Upper lobe of right lung (tissue), 1 donor: ENCODE measurements at places on chromosomes 4 and X. TPM values are rescaled to one million over a fixed set of nuclear protein-coding genes. Genes with fewer than 3 reads are reported as not detected.

The SATL1 gene
- not detected for total RNA-seq

The LONRF3 gene
- 24.4 TPM for total RNA-seq

The MEPE gene
- not detected for total RNA-seq

The ENPEP gene
- 7.5 TPM for total RNA-seq

The GK gene
- 48.3 TPM for total RNA-seq

GRCh38 chr4:138788267-138788790, 227.3 kb upstream of the NOCT start:
- no peak overlapping the region for H3K27ac ChIP-seq
- H3K4me3 ChIP-seq, result no peak overlapping the region
- H3K27me3 ChIP-seq, result no peaks in the 10 kb centered on the region
- H3K36me3 ChIP-seq, result no peaks in the 10 kb centered on the region
- H3K4me1 ChIP-seq, result no peaks in the 10 kb centered on the region

DNA sequence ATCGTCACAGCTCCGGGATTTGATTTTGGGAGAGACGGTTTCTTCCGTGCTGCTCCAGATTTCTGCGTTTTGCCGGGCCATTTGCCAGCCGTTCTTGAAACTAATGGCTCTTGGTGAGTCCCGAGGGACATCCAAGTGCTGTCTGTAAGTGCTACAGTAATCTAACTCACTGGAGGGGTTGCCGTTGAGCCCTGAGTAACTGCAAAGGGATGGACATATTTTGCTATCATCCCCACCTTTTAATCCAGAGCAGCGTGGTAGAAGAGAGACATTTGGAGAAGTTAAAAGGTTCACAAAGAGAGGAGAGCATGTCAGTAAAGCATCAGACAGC, 88.9 kb upstream of the PDLIM3 start:
- no peaks in the 10 kb centered on the region for H3K27me3 ChIP-seq
- no peaks in the 10 kb centered on the region for H3K4me1 ChIP-seq
- no peak for DNase-seq
- H3K36me3 ChIP-seq, result no peaks in the 10 kb centered on the region
- no peak overlapping the region for H3K4me3 ChIP-seq
- H3K27ac ChIP-seq, result no peak overlapping the region

GRCh38 chr4:36278789-36279188, 2.6 kb upstream of the DTHD1 start:
- H3K27ac ChIP-seq, result no peak overlapping the region
- no peaks in the 10 kb centered on the region for H3K36me3 ChIP-seq
- H3K4me1 ChIP-seq, result no peaks in the 10 kb centered on the region
- no peak for DNase-seq

GRCh38 chr4:6772223-6772928, 10.2 kb upstream of the KIAA0232 start:
- no peak overlapping the region for H3K27ac ChIP-seq
- no peaks in the 10 kb centered on the region for H3K36me3 ChIP-seq
- H3K27me3 ChIP-seq, result no peaks in the 10 kb centered on the region
- no peak overlapping the region for H3K4me3 ChIP-seq
- peaks cover 4% of the 10 kb centered on the region for H3K4me1 ChIP-seq
- no peak for DNase-seq

DNA sequence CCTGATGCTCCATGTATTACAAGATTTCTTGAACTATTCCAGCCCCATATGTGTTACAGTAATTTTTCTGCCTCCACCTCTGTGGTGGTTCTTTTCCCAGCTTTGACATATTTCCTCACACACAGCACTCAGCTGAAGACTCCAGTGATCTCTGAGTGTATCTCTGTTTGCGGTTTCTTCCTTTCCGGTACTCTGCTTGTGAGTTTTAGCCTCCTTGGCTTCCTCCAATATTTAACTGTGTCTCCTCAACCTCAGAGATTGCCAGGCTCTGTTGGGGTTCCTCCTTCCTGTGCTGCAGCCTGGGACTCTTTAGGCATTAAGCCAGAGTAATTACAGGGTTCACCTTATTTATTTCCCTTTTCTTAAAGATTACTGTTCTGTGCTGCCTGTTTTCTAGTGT, 73.2 kb downstream of the NFKB1 start:
- DNase-seq, result no peak
- H3K36me3 ChIP-seq, result peaks cover 30% of the 10 kb centered on the region
- no peak overlapping the region for H3K27ac ChIP-seq
- H3K4me3 ChIP-seq, result no peak overlapping the region
- H3K27me3 ChIP-seq, result no peaks in the 10 kb centered on the region

- H3K4me1 ChIP-seq, result no peaks in the 10 kb centered on the region
- no peak overlapping the region for H3K4me3 ChIP-seq
- no peak for DNase-seq
- H3K27ac ChIP-seq, result no peak overlapping the region
- H3K36me3 ChIP-seq, result no peaks in the 10 kb centered on the region
Observed at GRCh38 chr4:48153791-48154550, 19.9 kb upstream of the TXK start.

DNA sequence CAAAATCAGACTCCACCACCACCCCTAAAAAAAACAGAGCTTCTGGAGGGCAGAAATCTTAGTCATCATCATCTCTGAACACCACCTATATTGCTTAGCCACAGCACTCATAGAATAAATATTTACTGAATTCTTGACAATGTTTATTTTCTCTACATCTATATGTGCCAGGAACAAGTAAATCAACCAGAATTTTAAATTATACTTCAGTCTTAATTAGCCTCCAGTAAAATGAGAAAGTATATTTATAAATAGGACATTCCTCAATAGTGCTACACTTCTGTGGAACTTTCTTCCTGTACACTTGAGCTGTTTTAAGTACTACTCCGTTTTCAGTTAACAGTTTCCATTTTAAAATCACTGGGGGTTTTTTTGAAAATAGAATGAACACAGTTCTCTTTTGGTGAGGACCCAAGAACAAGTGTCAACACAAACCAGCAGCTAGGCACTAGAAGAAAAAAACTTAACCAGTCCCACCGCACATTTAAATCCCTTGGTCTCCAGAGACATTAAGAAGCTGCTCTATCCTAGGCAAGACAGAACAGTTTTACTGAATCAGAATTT, 25.5 kb downstream of the SMIM14 start:
- H3K4me3 ChIP-seq, result no peak overlapping the region
- H3K27ac ChIP-seq, result no peak overlapping the region
- H3K27me3 ChIP-seq, result no peaks in the 10 kb centered on the region
- no peaks in the 10 kb centered on the region for H3K4me1 ChIP-seq
- no peak for DNase-seq
- peaks cover 10% of the 10 kb centered on the region for H3K36me3 ChIP-seq

DNA sequence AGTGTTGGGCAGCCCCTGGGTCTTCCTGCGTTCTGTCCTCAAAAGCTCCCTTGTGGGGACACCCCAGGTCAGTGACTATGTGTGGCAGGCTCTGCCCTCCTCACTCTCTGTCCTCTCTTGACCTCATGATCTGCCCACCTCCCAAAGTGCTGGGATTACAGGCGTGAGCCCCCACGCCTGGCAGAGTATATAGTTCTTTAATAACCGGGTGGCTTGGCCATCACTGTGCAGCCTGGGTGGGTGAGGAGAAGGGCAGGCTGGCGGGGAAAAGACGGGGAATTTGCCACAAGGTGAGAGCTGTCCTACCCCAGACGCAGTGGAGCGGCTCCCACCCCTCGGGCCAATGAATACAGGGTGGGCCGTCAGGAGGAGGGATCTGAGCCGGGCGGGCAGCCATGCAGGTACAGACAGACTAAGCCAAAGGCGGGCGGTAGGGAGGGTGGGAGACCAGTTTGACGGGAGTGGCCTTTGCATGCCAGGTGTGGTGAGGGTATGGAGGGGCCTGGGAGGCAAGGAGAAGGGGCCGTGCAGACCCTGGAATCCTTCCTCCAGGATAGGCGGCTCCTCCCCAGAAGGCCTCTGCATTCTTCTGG, 2.5 kb downstream of the SH3BP2 start:
- no peaks in the 10 kb centered on the region for H3K36me3 ChIP-seq
- no peak overlapping the region for H3K4me3 ChIP-seq
- H3K4me1 ChIP-seq, result peaks cover 80% of the 10 kb centered on the region
- peak overlapping the region; percentile 87 for H3K27ac ChIP-seq
- H3K27me3 ChIP-seq, result no peaks in the 10 kb centered on the region
- peak; percentile 58 for DNase-seq

DNA sequence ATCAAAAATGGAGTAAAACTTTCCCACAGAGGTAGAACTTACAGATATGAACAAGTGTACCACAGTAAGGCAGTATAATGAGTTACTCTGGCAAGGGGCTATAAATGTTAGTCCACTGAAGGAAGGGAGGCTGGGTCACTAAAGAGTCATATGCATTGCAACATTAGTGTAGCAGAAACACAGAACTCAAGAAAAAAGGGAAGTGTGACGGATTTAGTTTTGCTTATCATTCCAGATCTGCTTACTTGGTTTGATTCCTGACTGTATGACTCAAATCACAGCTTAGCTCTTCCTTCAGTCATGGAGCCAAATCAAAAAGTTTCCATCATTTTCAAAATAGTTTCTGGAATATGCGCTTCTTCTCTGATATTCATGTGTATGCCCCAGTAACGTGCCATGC, 148.7 kb downstream of the FSTL5 start:
- H3K4me3 ChIP-seq, result no peak overlapping the region
- H3K27ac ChIP-seq, result no peak overlapping the region
- H3K36me3 ChIP-seq, result no peaks in the 10 kb centered on the region
- no peaks in the 10 kb centered on the region for H3K4me1 ChIP-seq

GRCh38 chr4:12146339-12146738, 717.6 kb upstream of the HS3ST1 start:
- no peak for DNase-seq
- no peaks in the 10 kb centered on the region for H3K4me1 ChIP-seq
- H3K27me3 ChIP-seq, result no peaks in the 10 kb centered on the region
- no peaks in the 10 kb centered on the region for H3K36me3 ChIP-seq
- no peak overlapping the region for H3K4me3 ChIP-seq
- H3K27ac ChIP-seq, result no peak overlapping the region

- H3K27ac ChIP-seq, result no peak overlapping the region
- no peaks in the 10 kb centered on the region for H3K27me3 ChIP-seq
- H3K36me3 ChIP-seq, result no peaks in the 10 kb centered on the region
- no peak for DNase-seq
- H3K4me3 ChIP-seq, result no peak overlapping the region
Observed at GRCh38 chrX:1813809-1814208, 198.9 kb downstream of the ASMT start.

DNA sequence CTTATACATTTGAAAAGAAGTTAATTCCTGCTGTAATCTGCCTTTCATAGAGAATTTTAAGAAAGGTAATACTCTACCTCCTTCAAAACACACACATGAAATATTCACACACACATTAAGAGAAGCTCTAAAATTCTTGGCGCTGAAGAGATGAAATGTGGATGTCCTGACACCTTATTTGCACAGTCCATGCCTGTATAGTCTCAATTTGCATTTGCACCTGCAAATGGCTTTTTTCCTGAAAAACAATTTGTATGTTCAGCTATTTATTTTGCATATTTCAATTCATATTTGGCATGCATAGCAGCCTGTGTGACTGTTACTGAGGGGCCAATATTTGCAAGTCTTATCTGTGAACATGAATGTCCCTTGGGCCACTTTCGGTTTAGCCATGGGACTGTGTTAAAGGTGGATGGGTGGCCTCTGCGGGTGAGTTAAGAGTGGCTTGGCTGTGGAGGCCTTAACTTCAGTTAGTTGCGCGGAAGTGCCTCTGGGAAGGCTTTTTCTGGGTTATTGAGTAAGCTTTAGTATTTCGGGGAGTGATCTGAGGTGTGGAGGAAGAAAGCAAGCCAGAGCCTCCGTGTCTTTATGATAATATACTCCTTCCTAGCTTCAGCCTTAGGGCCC, 443.3 kb upstream of the FAT1 start:
- H3K27ac ChIP-seq, result no peak overlapping the region
- no peak for DNase-seq
- no peaks in the 10 kb centered on the region for H3K27me3 ChIP-seq
- H3K4me1 ChIP-seq, result no peaks in the 10 kb centered on the region
- H3K36me3 ChIP-seq, result no peaks in the 10 kb centered on the region

GRCh38 chrX:109871121-109871888, 131.6 kb upstream of the TMEM164 start:
- no peak overlapping the region for H3K4me3 ChIP-seq
- H3K36me3 ChIP-seq, result no peaks in the 10 kb centered on the region
- H3K27ac ChIP-seq, result no peak overlapping the region
- no peak for DNase-seq
- no peaks in the 10 kb centered on the region for H3K4me1 ChIP-seq
- no peaks in the 10 kb centered on the region for H3K27me3 ChIP-seq

DNA sequence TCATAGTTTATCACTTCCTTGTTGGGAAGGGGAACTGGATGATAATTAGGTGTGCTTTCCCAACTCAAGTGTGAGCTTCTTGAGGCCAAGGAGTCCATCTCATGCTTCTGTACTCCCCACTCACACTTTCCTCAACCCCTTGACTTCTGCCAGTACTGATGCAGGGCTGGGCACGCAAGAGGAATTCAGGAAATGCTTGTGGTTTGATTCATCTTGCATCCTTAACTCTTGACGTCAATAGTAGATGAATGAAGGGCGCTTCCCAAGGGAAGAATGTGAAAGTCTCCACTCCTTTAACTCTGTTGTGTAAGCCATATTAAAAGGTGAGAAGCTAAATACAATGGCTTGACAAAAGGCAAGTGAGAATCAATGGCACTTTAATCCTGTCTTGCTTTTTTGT, 101.8 kb downstream of the AGTR2 start:
- no peak overlapping the region for H3K27ac ChIP-seq
- no peak for DNase-seq
- no peaks in the 10 kb centered on the region for H3K4me1 ChIP-seq
- no peak overlapping the region for H3K4me3 ChIP-seq

- no peak for DNase-seq
- H3K27me3 ChIP-seq, result no peaks in the 10 kb centered on the region
- no peak overlapping the region for H3K4me3 ChIP-seq
- no peak overlapping the region for H3K27ac ChIP-seq
Observed at GRCh38 chr4:94814237-94814636, 56.5 kb downstream of the BMPR1B start.

DNA sequence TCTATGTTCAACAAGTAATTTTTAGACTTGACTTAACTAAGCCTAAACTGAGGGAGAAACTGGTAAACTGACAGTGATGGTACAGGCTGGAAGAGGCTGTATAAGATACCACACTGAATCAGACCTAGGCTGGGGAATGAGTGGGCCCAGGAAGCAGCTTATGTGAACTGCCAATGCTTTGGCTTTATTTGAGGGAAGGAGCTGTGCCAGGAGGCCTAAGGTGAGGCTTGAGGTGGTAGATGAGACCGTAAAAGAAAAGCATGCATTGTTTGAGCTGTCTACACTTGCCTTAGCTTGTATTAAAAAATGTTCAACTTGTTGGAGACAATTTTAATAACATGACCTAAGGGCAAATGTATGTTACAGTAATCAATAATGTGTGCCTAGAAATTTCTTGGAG, 96.2 kb downstream of the RS1 start:
- H3K27ac ChIP-seq, result no peak overlapping the region
- DNase-seq, result no peak
- H3K4me1 ChIP-seq, result no peaks in the 10 kb centered on the region
- H3K36me3 ChIP-seq, result no peaks in the 10 kb centered on the region
- H3K27me3 ChIP-seq, result no peaks in the 10 kb centered on the region
- H3K4me3 ChIP-seq, result no peak overlapping the region

- peak overlapping the region; percentile 94 for H3K27ac ChIP-seq
- H3K27me3 ChIP-seq, result no peaks in the 10 kb centered on the region
- peaks cover 24% of the 10 kb centered on the region for H3K4me1 ChIP-seq
- no peak for DNase-seq
- no peaks in the 10 kb centered on the region for H3K36me3 ChIP-seq
Observed at GRCh38 chr4:37685161-37685822, 884 bp downstream of the RELL1 start.
